ENCODE measurements at places on chromosomes 6 and 20.
A peak's percentile ranks its signal among the peaks of the same experiment; 100 is the strongest.

GRCh38 chr6:28767691-28768090, 156.1 kb downstream of the TRIM27 start:
- DNase-seq, result no peak

DNA sequence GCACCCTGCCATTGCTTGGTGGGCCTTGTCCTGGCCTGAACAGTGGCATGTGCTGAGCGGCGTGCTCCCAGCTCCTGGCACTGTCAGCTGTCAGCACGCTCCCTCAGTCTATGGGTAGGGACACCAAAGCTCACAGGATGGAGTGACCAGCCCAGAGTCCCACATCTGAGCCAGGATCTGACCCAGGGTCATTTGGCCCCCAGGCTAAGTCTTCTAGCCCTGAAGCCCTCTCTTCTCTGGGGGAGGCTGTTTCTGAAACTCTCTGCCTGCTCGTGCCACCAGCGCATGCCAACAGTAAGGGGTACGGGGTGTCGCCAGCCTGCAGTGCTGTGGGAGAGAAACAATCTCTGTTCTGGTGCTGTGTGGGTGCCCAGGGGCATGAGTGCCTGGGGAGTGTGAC, 37.1 kb downstream of the CDH4 start:
- no peak for DNase-seq

DNA sequence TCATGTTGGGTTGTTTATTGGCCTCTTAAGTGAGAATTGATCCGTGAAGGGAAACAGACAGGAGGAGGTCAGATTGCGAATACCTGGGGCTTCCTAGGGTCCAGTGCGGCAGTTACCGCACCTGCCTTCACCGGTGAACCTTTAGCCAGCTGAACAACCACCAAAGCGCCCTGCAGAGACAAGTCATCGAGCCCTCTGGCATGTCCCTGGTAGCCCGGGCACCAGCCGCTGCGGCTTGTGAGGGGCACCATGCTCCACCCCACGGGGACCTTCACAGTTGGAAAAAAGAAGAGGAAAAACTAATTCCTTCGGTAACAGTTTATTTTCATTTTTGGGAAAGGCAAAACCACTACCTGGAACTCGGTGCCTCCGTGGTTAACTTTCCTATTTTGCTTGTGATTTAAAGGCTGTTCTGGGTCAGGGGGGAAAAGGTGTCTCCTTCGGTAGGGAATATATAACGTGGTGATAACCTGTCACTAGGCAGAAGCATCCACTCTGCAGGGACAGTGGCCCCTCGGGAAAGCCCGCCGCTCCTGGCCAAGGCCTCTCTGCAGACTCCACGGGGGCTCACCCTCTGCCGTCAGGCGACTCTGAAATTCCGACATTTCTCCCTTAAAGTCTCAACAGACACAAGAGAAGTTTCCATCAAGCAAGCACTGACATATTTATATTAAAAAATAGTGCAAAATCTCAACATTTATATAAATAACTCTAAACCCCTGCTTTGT, 30.7 kb upstream of the ZBP1 start:
- peak; percentile 11 for DNase-seq

DNA sequence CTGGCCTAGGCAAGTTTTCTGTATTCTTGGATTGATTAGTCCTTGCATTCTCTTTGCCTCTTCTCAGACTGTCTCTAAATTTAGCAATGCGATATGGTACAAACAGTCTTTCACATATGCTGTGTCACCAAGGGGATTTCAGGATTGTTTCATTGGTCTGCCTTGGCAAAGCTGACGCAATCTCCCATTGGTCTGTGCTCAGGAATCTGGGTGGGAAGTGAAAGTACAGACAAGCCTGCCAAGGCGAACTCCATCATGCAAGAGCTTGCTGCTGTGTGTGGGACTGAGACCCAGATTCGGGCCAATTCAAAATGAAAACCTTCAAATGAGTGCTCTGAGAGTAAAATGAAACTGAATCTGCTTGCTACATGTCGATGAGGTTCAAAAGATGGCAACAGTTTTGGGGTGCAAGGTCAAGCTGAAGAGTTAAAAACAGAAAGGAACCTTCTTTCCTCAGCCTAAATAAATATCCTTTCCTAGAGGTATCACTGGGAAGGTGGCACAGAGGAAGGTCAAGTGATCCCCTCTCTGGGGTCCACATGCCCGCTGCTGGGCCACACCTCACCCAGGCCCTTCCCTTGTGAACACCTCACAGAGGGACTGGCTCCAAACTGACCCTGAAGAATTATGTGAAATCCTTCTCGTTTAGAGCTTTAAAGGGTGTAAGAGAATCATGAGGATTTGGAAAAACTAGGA, 198.8 kb upstream of the PREP start:
- peak; percentile 43 for DNase-seq

DNA sequence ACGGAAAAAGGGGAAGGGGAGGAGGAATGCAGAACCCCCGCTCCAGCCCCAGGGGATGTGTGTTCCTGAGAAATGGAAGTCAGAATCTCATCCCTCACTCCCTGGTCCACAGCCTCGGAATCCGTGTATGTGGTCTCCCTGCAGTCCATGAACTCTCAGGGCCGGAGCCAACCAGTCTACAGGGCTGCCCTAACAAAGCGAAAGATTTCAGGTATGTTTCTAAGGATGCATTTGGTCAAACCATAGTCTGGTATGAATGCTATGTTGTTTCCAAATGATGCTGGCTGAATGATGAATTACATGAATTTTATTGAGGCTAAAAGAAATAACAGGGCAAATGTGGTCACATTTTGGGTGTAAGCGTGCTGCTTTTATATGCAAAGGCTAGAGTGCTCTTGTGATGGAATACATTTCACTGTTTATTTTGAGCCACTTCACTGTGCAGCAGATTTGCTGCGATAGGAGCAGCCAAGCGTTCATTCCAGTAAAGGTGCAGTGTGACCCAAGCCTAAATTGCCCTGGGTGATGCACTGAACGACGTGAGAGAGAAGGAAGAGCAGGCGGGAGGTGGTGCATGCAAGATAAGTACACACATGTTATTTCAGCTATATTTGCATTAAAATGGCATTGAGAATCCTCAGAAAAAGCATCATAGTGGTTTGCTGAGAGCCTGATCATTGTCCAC, 52.4 kb downstream of the FNDC1 start:
- no peak for DNase-seq

- no peak for DNase-seq
Observed at GRCh38 chr6:146420255-146420654, 123.4 kb upstream of the RAB32 start.

GRCh38 chr6:47165918-47166317, 123.8 kb upstream of the ADGRF1 start:
- no peak for DNase-seq

DNA sequence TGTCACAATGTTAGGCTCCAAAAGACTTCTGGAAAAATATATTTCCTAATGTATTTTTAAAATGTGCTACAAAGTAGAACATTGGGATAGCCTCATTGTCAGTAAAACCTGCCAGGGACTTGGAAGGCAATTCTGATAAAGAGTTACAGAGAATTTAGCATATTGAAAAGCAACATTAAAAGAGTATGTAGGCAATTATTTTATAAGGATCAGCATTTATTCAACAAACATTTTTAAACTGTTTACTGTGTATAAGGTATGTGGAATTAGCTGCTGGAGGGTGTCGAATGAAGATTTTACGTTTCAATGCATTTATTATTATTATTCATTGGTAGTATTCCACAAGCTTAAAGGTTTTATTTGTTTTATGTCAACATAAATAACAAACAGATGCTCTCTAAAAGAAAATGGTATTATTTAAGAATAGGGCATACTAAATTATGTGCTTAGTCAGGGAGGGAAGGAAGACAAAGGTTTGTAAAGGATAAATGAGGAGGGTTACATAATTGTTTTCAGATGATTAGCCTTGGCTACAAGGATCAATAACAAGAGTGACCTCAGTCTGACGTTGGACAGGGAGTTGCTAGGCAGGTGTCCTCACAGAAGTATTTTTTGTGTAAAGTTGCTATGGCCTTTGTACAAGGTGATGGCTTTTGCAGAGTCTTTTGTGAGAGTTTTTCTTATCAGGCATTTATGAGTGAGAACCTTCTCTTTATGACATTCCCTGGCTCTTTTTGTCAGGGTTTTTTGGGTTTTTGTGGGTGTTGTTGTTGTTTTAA, 313.4 kb upstream of the PLCB4 start:
- DNase-seq, result no peak

GRCh38 chr20:32415494-32415893, 57.4 kb downstream of the ASXL1 start:
- DNase-seq, result no peak

DNA sequence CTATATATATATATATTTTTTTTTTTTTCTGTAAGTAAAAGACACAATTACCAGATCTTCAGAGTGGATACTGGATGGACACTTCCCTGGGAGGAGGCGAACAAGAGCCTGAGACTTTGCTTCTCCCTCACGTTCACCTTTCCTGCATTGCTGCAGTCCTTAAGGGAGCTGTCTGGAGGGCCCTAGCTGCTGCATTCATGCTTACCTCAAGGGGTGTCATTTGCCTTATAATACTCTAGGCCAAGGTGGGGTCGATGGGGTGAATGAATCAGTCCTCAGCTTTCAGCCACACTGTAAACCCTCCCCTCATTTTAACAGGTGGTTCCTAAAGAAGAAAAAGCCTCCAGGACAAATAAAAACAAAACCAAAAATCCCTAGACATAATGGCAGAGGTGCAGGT, 34.8 kb upstream of the CD83 start:
- DNase-seq, result no peak

DNA sequence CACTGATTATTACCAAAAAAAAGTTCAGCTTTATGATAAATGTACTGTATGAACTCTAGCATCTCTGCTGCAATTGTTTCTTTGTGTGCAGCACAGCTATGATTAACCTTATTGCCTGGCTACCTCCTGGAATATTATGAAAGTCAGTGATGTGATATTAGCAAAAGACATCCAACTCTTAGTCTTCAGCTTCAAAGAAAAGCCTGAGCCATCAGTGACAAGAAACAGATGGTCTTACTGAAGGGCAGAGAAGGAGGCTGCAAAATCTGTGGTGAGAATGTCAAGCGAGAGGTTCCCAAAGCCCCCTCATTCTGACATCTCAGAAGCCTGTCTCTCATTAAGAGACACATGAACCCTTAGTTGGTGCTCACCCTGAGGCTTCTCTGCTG, 89.4 kb upstream of the TNFAIP3 start:
- no peak for DNase-seq

- no peak for DNase-seq
Observed at GRCh38 chr20:33250666-33251065, 14.9 kb downstream of the BPIFA1 start.

DNA sequence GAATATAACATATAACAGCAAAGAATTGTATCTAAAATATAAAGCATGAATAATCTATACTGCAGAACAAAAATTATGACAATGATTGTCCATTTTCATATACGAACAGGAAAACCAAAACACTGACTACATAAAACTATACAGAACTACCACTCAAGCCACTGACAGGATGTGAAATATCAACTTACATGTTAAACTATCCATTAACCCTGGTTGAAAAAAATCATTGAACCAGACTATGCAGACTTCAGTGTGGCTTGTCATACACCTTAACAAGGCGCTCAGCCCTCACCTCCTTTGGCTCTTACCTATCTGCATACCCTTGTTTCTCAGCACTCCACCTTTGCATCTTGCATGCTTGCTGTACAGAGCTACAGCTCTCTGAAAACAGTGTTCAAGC, 34.9 kb downstream of the ASCC3 start:
- DNase-seq, result no peak

DNA sequence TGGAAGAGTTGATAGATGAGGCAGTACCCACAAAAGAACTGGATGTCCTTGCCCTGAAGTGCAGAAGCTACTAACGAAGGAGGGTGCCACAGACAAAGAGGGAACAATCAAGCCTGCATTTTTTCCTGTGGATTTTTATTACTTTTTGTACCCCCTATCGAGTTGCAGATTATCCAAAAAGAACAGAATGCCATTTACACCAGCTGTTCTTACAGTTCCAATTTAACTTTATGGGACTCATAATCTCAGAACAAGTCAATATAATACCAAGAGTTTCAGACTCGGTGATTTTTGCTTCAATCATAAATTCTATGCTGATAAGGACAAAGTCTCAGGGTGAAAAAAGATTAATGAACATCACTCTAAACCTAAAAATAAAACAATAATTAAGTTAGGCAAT, 4.0 kb upstream of the CNKSR3 start:
- DNase-seq, result no peak

Data from GM13976 (cell line).